ENCODE measurements at places on chromosomes 16 and 17.
A peak's percentile ranks its signal among the peaks of the same experiment; 100 is the strongest.

DNA sequence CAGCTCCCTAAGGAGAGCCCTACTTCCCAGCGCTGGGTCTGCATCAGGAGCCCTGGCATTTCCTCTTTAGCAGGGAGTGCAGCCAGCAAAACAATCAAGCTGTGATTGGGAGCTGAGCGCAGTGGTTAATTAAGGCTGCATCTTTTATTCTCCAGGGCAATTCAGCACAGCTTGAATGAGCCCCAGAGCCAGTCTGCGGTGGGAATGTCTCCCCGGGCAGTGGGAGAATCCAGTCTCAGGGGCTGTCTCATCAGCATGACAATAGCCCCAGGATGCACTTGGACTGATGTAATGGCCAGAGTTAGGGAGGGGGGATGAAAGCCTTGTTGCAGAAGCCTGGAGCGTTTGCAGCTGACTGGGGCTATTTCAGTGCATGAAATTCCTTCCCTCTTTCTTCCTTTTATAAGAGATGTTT lies 292.6 kb upstream of the SOX9 start:
- peak; percentile 89 for DNase-seq

DNA sequence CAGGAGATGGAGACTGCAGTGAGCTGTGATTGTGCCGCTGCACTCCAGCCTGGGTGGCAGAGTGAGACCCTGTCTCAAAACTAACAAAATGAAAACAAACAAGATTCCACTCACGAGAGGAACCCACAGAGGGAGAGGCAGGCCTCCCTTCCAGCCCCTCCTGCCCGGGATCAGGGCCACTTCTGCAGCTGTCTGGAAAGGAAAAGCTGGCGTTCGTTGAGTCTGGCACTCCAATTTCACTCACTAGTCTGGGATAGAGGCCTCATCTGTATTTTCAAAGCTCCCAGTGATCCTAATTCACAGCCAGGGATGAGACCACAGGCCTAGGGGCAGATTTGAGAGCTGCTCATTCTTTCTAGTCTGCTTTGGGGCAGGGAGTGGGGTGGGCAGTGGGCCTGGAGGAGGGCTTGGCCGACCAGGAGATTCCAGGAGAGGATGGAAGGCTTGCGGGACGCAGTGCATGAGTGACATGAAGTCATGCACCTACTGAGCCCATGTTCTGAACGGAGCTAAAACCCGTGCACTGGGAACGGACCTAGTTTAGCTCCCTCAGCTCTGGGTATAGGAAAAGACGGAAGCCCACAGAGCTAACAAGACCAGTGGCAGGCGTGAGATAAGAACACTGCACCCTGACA lies 54.0 kb downstream of the COTL1 start:
- no peak for DNase-seq

- peak; percentile 63 for DNase-seq
Measured at GRCh38 chr17:73401911-73402310, 90.1 kb upstream of the CDC42EP4 start.

DNA sequence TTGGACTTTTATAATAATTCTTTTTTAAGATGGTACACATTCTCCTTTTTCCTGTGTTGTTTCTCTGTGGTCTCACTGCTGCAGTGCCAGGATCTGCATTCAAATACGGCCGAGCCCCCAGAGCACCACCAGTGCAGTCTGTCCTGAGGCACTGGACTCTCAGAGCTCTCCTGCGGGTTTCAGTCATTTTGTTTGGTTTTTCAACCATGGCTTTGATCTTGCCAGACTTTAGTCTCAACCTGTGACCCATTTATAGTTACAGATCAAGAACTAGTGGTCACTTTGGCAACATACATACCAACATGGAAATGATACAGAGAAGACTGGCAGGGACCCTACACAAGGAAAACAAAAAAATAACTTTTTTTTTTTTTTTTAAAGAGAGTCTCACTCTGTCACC lies 177.4 kb downstream of the LGALS9B start:
- DNase-seq = no peak

- peak; percentile 50 for DNase-seq
Measured at GRCh38 chr16:62665269-62665668, 629.0 kb upstream of the CDH8 start.

Data from WTC11 (cell line).